Stimulated activated CD8-positive, alpha-beta memory T cell treated with anti-CD3 and anti-CD28 coated beads, Interleukin-12 subunit alpha, Interleukin-12 subunit beta, amount 100 ng/mL, for 1 hour (primary cell): ENCODE measurements at places on chromosomes 6 and 20.

DNA sequence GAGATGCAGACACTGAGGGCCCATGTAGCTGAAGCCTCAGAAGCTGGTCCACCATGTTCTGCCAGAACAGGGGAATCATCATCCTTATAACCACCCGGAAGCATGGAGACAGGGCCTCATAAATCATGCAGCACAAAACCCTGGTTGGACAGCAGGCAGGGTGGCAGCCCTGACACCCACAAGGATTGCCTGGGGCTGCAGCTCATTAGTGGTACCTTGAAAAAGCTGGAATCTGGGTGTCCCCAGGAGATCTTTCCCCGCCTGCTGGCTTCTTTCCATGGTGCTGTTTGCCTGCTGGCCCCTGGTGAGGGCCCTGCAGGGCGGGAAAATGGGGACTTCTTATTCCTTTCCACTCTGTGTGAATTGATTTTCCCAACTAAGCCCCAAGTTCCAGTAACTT, 50.6 kb upstream of the GGTLC1 start:
- no peak for DNase-seq

DNA sequence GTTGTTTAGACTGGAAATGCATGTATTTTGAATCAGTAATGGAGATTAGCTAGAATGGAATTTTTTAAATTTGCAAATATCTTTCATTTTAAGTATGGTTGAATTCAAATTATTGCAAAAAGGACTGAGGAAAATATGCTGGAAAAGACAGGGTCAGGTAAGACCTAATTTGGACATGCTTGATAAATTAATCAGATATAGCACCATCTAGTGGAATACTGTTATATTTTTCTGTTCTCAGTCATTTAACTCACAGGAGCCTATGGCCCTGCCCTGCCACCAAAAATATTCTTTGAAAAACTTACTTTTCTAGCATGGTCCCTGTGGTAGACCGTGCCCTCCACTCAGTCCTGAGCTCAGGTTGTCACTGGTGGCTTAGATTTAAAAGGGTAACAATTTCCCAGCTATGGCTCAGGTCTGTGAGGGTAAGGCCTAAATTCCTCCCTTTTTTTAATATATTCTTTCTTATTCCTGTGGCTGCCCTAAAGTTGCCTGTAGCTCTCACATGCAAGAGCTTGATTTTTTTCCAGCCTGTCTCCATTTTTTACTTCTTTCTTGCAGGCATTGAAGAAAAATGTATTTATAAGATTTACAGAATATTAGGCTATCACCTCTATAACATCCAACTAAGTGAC, 25.3 kb upstream of the KIAA1586 start:
- DNase-seq, result no peak

GRCh38 chr20:44412402-44413144, 57.1 kb downstream of the HNF4A start:
- no peak for DNase-seq

DNA sequence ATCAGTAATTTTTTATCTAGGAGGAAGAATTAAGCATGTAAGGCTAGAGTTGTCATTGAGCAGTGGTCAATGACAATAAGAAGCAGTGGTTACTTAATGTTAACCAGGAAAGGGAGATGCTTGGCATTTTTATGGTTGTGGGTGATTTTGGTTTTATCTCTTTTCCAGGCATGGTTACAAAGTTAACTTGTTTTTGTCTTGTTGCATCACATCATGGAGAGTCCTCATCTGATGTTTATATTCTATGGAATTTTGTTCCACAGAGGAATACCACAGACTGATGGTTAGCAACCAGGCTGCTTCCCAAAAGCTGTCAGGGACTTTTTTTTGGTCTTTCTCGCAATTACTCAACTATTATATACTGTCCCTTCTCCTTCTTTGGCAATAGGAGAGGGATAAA, 32.7 kb downstream of the OPRM1 start:
- DNase-seq, result no peak

DNA sequence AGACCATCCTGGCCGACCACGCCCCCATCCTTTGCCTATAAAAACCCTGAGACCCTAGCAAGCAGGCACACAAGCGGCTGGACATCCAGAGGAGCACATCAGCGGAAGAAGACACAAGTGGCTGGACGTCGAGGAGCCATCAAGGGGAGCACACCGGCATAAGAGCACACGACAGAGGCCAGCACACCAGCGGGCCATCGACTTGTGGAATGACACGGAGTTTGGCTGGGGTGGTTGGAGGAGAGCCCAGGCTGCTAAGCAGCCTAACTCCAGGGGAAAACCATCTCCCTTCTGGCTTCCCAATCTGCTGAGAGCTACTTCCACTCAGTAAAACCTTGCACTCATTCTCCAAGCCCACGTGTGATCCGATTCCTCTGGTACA, 44.8 kb upstream of the BCLAF1 start:
- no peak for DNase-seq

DNA sequence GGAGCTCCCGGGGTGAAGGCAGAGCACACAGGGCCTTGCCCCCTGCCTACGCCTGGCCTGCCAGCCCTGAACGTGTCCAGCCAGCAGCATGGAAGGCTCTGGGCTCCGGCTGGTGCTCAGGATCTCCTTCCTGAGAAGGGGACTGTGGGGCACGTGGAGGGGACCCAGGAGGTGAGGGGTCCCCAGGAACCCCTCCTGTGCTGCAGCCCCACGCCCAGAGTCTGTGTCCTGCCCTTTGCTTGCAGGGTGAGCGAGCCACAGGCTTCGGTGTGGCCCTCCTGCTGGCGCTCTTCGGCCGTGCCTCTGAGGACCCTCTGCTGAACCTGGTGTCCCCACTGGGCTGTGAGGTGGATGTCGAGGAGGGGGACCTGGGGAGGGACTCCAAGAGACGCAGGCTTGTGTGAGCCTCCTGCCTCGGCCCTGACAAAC, 22.3 kb downstream of the NPEPL1 start:
- DNase-seq, result no peak

- no peak for DNase-seq
Observed at GRCh38 chr6:21494505-21494904, 99.0 kb upstream of the SOX4 start.

DNA sequence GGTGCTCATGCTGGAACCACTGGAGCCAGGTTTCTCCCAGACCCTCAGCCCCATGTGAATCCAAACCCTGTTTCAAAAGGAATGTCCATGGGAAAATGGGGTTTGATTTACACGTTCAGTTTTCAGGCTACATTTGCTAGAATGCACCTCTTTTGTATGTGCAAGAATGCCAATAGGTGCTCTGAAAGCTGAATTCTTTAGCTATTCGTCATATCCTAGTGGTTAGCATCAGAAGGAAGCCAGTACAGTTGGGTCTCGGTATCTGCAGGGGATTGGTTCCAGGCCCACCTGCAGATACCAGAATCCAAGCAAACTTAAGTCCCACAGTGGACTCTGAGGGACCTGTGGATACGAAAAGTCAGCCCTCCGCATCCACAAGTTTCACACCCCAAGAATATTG, 93.4 kb downstream of the UST start:
- no peak for DNase-seq

DNA sequence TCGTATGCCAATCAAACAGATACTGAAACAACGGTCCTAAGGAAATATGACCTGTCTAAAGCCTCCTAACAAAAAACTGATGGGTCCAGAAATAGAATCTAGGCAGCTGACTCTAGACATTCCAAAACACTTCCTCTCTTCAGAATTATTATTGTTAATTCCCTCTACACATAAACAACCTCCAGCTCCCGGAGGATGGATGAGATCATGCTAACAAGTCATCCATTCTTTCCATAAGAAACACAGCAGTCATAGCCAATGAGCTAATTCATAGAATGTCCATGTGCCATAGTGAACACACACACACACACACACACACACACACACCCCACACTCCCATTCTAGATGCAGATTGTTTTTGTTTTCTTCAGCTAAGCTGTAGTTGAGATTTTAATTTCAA, 44.3 kb downstream of the HDGFL1 start:
- no peak for DNase-seq

- no peak for DNase-seq
Observed at GRCh38 chr20:57564951-57565642, 4.2 kb downstream of the PCK1 start.
